ENCODE measurements at places on chromosomes 6 and 20.

DNA sequence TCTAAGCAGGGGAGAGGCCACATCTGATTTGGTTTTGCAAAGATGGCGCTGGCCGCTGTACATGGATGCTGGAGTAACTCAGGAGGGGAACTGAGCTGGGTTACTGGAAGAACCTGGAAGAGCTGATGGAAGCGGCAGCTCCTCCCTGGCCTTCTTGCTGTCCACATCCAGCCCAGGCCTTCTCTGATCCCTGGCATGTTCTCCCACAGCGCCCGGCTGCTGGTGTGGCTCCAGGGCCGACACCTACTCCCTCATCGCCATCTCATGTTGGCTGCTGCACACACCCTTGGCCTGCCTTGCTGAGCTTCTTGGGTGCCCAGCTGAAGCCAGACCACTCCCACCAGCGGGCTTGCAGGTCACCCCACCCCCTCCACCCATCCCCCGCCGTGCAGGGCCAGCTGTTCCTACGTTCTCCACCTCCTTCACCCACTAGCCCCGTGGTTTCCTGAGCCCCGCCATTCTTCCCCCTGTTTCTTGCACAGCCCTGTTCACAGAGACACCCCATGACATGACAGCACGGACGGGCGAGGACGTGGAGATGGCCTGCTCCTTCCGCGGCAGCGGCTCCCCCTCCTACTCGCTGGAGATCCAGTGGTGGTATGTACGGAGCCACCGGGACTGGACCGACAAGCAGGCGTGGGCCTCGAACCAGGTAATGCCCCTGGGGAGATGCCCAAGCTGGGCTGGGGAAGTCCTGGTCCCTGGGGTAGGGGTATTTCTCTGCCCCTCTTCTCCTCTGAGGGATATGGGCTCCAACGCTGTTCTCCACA is 28.4 kb downstream of the VSTM2L start:
- DNase-seq = no peak

GRCh38 chr6:56868687-56869086 is 86.2 kb upstream of the BEND6 start:
- DNase-seq = no peak

DNA sequence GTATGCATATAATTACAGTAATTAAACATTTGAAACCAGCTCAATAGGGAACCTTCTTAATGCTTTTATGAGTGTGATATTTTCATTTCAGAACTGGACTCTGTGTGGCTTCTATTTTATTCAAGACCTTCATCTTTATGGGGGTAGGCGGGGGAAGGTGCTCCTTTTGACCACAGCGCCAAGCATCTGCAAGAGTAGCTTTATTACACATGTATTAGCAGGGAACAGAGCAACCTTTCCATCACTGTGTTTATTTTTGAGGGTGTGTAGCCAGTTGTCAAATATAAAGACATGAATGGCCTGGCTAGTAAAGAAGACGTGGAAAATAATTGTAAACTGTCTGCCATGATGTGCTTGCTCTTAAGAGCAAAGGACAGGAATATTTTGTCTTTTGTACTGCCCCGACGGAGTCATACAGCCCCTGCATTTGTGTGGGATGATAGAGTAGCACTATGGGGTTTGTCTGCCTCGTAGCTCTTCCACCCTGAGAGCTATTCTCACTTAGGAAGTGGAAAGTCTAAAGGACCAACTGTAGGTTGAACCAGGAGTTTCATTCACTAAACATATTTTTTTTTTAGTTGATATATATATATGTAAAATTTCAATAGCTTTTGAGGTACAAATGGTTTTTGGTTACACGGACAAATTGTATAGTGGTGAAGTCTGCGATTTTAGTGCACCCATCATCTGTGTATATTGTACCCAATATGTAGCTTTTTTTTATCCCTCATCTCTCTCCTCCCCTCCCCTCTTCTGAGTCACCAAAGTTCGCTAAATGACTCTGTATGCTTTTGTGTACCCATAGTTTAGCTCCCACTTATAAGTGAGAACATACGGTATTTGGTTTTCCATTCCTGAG is 91.2 kb downstream of the CARMIL1 start:
- no peak for DNase-seq

GRCh38 chr20:46171909-46172308 is 53.8 kb downstream of the CD40 start:
- no peak for DNase-seq

DNA sequence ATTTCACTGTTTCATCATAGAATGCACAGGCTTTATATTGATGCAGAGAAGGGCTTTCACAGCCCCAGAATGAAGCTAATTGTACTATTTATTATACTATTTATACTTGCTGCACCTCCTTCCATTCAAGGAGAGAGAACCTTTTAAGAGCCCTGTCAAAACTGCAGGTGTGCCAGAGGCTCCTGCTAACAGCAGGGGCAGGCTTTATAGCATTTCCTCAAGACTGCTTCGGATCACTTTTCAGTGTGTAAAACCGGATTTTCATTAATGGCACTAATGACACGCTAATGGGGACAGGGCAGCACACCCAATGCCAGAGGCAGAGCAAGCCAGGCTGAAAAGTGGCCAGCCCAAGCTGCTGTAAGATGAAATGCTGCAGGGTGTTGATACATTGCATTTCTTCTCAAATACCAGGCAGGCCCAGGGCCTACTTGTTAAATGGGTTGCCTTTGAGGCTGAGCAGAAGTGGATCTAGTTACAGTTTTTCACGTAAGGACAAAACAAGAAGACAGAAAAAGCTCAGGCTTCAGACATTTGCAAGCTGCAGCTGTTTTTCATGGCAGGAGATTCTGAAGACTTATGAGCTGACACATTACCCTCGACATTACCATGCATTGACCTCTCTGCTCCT is 487.7 kb upstream of the BTBD3 start:
- DNase-seq = no peak

DNA sequence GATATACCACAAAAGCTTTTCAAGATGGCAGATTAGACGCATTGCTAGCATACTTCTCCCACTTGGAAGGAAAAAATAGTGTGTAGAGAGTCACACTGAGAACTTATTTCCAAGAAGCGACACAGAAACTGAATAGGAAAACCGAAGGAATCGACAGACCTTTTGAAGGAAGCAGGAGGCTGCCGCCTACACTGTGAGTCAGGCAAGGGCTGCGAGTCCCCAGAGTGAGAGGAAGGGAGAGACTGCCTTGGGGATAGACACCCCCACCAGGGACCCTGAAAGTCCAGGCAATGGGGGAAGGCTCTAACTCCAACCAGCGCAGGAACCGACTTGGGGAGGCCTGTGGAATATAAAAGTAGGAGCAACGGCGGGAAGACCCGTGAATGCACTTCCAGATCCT is 53.7 kb upstream of the SIRPG start:
- no peak for DNase-seq

- no peak for DNase-seq
Observed at GRCh38 chr20:15098351-15098750, 760.9 kb upstream of the FLRT3 start.

DNA sequence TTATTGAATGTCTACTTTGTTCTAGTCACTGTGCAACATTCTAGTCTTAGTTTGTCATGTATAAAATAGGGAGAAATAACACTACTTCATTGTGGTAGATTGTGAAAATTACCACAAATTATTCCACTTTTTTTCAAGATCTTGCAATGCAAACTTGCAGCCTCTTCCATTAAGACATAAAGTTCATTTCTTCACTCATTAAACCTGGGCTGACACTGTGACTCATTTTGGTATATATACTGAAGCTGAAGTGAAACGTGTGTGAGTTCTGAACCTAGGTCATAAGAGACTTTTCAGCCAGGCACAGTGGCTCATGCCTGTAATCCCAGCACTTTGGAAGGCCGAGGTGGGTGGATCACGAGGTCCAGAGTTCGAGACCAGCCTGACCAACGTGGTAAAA is 329.0 kb downstream of the BCKDHB start:
- DNase-seq = no peak

GRCh38 chr20:14441201-14441600 is 103.8 kb upstream of the FLRT3 start:
- DNase-seq = no peak

DNA sequence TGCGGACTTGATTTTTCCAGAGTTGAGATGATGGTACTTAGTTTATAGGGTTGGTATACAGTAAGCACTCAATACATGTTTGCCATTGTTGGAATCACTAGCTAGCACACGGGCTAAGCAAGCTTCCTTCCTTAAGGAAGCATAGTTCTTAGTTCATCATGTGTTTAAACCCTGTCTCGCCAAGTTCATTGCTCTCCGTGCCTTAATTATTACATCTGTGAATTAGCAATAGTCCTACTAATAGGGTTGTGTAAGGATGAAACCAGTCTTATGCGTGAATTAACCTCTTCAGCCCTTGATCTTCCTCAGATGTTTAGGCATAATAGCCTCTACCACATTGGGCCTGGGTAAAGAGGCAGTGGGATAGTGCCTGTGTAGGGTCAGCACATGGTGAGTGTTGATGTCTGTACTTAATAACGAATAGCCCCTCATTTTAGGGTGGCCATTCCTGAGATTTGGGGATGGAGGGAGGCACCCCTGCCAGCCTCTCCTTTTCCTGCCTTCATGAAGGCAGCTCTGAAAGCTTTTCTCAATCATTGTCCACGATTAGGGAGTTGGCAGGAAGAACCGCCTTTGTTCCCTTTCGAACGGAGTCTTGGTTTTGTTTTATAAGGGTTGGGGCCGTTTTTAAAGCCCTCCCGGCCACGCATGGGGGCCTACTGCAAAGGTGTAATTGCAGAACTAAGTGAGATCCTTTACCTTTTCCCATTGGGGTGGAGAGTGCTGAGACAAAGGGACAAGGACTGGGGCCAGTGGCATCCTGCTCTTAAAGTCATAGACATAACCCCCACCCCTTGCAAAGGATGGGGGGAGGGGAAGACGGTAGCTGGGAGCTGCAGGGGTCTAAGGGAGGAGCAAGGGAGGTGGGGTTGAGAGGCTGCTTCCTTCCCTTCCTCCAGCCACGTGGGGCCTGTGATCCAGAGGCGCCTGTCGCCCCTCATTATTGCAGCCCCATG is 2.1 kb downstream of the DNMT3B start:
- no peak for DNase-seq

GRCh38 chr20:60180986-60181385 is 222.8 kb downstream of the CDH26 start:
- no peak for DNase-seq

DNA sequence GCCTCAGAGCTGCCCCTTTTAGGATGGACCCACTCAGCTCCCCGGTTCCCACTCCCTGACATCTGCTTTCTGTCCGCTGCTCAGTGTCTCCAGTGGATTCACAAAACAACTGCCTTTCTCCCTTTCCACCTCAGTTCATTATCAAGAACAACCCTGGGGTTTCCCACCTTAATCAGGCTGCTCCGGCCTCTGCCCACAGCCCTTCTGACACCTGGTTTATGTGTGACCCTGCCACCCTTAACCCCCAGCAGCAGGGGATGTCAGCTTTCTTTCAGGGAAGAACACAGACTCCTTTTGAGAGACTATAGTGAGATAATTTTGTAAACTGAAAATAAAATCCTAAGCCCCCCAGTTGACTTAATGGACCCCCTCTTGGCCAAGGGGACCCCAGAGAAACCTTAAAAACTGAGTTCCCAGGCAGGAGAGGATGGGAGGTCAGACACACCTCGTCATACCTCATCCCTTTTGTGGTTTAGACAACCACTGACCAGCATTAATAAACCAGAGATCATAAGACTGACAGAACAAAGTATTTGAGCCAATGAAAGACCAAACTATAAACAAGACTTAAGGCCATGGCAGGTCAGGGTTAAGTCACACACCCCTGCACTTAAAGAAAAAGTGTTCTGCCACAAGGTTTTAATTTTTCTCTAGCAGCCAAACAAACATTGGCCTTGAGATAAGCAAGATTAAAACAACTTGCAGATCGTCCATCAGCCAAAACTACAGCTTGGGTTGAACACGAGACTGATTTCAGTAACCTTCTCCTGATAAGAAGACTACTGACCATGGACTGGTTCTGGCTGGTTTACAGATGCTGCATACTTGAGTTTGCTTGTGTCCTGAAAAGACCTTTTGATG is 42.4 kb upstream of the DDR1 start:
- peak; percentile 71 for DNase-seq

DNA sequence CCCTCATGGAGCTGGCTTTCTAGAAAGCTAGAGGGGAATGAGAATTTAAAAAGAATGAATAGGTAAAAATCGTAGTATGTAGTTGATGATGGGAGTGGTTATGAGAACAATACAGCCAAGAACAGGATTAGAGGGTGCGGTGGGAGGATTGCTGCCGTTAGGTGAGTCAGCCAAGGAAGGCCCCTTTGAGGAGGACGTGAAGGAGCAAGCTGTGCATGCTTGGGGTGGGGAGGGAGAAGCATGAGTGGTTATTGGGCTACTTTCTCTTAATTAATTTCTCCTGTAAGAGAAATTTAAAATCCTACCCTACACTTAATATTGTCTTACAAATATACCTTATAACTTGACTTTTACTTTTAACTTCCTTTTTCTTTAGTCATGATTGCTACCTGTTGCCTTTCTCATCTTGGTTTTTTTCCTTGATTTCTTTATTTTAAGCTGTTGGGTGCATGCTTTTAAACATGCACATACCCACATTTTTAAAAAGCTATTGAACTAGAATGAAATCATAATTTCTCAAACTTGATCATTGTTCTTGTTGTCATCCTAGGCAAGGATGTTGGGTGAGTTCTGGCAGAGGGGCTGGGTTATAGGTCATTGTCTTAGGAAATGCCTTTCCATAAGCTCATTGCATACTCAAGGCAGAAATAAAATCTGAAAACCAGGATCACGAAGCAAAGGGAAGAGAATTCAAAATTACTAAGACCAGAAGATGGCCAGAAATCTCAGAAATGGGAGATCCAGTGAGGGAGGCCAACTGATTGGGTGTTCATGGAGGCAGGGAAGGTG is 114.5 kb downstream of the TCP11 start:
- DNase-seq = no peak

Measured in immature natural killer cell (primary cell).